ENCODE measurements at places on chromosomes 12 and 14. TPM values are rescaled to one million over a fixed set of nuclear protein-coding genes. Genes with fewer than 3 reads are reported as not detected.

GRCh38 chr14:36477266-36477665, 42.8 kb downstream of the NKX2-1 start:
- DNase-seq: peak; percentile 77

- DNase-seq: no peak
Measured at GRCh38 chr12:103640410-103640809, 53.3 kb downstream of the STAB2 start.

The SMOC1 gene
- total RNA-seq: 5.9 TPM

- DNase-seq: no peak
Measured at GRCh38 chr12:93177208-93178153, 200.2 kb upstream of the NUDT4 start.

DNA sequence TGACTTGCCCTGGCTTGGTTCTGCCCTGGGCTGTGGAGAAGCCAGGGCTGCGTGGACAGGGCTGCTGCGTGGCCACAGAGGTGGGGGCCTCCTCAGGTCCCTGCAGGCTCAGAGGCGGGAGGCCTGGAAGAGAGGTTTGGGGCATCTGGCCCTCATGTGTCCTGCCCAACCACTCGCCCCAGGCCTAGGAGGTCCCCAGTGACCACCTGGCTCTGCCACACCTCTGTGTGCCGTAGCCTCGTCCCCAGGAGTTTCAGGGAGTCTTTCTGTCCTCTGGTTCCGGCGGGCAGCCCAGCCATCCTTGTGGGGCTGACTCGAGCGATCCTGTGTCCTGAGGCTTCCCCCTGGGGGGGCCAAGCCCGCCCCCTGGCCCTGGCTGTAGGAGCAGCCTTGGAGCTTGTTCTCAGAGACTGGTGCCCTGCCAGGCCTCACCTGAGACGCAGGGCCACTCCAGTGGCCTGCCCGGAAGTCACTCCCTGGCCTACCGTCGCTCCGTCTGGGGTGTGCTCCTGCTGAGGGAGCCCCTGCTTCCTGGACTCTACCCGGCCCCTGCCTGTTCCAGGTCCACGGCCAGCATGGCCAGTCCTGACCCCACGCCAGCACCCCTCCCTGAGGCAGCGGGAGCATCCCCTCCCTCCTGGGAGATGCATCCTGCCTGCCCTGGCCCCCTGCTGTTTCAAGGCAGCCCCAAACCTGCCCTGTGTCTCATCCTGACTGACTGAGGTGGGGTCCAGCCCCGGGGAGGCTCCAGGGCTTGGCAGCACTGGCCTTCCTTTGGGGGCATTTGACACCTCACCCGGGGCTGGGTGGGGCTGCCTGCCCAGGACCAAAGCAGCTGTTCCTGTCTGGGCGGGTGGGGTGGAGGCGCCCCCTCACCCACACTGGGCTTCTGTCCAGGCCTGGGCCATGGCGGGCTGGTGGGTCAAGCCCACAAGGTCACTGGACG, 13.9 kb downstream of the ASPG start:
- no peak for DNase-seq

DNA sequence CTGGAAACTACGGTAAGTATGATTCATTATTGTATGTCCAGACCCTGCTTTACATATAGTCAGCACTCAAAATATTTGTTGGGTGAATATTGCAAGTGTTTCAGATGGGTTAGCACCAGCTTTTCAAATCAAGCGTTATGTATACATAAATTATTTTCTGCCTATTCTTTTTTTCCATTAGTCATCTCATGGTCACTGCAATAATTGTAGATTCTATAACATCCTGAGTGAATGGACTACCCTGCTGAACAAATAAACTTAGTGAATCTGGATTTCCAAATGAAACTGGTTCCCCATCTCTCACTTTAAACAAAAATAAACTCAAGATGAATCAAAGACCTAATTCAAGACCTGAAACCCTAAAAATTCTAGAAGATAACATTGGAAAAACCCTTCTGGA, 152.3 kb downstream of the DIO2 start:
- no peak for DNase-seq

GRCh38 chr14:31572955-31573354, 11.8 kb downstream of the NUBPL start:
- no peak for DNase-seq

DNA sequence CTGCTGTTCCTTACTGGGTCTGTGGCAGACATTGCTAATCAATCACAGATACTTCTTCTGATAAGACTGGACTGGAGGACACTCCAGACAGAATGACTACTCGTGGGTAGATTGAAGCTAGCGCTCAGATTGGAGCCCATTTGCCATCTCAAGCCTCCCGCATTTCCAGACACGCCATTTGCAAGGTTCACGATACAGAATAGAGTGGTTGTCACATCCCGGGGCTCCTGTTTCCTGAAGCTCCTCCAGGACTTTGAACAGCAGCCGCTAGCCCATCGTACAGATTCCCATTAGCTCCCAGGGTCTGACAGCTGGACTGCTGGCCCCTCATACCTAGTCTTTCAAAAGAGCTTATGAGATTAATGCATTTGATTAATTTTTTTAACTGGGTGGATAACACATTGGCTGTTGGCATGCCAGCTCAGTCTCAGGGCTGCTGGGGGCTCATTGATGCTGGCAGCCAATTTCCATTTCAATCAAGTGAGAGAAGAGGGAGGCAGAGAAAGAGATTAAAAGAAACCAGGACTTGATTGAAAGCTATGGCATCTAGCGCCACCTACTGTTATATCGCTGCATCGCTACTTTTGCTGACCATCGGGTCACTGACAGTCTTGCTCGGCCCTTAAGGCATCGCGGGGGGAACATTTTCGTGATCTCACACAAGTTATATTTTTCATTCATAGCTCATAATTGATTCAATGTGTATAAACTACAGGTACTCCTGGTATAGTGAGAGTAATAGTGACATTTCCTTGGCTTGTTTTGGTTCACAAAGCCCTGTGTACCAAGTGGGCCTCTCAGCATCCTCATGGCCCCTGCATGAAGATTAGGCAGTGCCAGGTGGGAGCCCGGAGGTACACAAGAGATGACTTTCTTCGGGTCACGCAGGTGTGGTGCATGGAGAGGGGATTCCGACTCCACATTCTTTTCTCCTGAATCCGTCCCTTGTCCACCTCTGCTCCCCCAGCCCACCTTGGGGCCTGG, 78.6 kb downstream of the CCDC60 start:
- DNase-seq: peak; percentile 57

DNA sequence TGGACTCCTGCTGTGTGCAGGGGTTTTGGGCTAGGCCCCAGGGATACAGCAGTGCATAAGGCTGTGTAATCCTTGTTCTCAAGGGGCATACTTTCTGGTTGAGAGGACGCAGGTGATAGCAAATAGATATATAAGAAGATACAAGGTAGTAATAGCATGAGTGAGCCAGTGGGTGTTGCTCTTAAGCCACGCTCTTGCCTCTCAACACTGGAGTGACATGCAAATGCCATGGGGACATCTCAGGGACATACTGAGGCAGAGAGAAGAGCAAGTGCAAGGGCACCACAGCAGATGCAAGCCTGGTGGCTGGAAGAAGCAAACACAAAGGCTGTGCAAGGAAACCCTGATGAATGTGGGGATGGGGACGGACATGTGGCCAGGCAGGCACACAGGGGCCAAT, 223.3 kb downstream of the CHST11 start:
- no peak for DNase-seq

GRCh38 chr14:23306412-23307145, at the start of gene BCL2L2:
Gene BCL2L2 (plus strand): TSS chr14:23306833. CDS start chr14:23307768, 935 bp downstream.
- peak; percentile 97 for DNase-seq

GRCh38 chr14:65560340-65561027, 148.0 kb downstream of the FUT8 start:
- peak; percentile 17 for DNase-seq

The LRFN5 gene
- 2.8 TPM for total RNA-seq

- no peak for DNase-seq
Measured at GRCh38 chr14:31465111-31465510, 7.8 kb upstream of the DTD2 start.

The PLBD1 gene
- total RNA-seq: 1.9 TPM

DNA sequence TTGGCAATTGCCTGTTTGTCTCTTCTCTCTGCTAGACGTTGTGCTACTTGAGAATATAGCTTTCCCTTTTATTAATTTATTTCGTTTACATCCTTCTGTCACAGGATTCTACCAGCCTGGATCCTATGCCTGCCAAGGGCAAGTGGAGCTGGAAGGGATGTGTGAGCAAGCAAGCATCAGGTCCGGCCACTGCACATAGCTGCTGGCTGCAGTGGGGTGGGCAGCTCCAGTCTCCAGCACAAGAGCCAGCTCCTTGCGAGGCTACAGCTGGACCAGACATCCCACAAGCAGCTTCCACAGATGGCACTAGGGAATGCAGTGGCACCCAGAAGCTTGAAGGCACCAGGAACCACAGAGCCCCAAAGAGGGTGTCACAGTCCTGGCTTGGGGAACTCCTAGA, 225.0 kb downstream of the KCNC2 start:
- DNase-seq: no peak

DNA sequence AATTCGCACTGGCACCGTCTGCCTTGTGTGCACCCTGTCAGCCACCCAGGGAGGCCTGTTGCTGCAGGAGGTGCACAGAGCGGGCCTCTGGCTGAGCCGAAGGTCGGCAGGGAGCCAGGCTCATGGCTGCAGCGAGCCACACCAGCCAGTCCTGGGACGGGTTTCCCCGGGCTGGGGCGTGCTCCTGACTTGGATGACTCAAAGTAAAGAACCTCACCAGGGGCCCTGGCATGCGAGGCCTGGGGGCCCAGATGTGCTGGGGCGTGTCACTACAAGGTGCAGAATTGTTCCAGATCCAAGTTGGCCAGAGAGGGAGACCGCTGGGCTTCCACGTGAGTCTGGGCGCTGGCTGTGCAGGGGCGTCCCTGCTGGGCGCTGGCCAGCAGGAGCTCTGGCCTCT, 34.5 kb downstream of the FBRSL1 start:
- peak; percentile 89 for DNase-seq

DNA sequence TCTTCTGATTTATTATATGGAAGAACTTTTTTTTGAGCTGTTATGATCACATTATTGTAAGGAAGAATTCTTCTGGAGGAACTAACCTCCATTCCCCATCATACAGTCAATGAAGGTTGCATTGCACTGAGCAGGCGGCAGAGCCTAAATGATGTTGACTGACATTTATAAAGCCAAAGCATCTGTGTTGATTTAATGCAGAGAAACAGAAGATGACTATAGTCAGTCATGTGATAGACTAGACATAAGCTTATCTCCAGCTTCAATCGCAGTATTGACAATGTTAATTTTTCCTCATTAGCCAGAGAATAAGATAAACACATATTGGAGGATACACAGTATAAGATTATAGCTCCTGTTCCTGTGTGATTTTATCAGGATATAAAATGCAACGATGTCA, 82.0 kb downstream of the PRICKLE1 start:
- DNase-seq: no peak

The CLEC12A gene
- total RNA-seq: not detected

DNA sequence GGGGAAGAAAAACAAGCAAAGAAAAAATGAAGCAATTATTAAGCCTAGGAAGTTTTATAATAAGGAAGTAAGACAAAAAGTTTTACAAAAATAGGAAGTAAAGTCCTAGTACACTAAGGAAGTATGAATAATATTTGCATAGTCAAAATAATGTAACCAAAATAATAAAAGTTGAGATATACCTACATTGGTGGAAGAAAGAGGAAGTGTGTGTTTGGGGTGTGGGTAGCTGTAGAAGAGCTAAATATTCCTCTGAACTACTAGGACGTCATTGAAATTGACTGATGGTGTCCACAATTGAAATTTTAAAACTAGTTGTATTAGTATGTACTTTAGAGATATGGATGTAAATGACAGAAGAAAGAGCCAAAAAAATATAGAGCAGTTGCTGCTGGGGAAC, 228.4 kb upstream of the OTX2 start:
- DNase-seq: no peak

- no peak for DNase-seq
Measured at GRCh38 chr12:6643569-6644256, 3.5 kb downstream of the ACRBP start.

- DNase-seq: peak; percentile 91
Measured at GRCh38 chr12:94779485-94779884, 129.1 kb upstream of the TMCC3 start.

The DHH gene
- not detected for total RNA-seq

DNA sequence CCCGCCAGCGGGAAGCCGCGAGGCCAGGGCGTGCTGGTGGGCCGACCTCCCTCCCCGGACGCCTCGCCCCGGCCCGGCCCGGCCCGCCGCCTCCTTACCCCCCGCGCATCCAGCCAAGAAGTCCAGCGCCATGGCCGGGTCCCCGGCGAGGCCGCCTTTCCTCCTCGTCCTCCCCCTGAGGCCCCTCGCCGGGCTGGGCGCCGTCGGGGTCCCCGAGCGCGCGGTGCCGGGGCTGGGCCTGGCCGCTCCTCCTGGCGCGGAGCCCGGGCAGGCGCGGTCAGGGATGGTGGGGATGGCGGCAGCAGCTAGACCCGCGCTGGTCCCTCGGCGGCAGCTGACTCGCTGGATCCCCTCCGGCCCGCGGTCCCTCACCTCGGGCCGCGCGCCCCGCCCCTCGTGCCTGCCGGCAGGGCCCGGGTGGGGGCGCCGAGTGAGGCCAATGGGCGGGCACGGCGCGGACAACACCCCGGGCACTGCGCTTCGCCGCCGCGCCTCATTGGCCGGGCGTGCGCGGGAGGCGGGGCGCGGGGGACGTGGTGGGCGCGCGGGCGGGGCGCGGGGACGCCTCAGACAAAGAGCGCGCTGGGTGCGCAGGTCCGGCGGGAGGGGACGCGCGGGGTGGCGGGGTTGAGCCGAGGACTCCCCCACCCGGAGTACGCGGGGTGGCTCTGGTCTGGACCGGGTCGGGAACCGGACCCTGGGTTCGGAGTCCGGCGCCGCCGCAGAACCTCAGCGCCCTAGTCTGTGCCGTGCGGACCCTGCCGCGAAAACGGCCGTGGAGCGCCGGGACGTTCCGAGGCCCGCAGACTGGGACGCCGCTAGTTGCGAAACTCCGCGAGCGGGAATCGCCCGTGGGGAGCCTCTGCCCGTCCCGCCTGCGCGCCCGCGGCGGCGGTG, at the start of gene SLC25A29:
SLC25A29 (minus strand) TSS at position 344 of the 897 bp plus-strand sequence; CDS start at position 132, 212 bp downstream.
- DNase-seq: peak; percentile 97

- peak; percentile 47 for DNase-seq
Measured at GRCh38 chr12:13023811-13024530, 20.2 kb upstream of the FAM234B start.

The POTEG gene
- total RNA-seq: 0.45 TPM

DNA sequence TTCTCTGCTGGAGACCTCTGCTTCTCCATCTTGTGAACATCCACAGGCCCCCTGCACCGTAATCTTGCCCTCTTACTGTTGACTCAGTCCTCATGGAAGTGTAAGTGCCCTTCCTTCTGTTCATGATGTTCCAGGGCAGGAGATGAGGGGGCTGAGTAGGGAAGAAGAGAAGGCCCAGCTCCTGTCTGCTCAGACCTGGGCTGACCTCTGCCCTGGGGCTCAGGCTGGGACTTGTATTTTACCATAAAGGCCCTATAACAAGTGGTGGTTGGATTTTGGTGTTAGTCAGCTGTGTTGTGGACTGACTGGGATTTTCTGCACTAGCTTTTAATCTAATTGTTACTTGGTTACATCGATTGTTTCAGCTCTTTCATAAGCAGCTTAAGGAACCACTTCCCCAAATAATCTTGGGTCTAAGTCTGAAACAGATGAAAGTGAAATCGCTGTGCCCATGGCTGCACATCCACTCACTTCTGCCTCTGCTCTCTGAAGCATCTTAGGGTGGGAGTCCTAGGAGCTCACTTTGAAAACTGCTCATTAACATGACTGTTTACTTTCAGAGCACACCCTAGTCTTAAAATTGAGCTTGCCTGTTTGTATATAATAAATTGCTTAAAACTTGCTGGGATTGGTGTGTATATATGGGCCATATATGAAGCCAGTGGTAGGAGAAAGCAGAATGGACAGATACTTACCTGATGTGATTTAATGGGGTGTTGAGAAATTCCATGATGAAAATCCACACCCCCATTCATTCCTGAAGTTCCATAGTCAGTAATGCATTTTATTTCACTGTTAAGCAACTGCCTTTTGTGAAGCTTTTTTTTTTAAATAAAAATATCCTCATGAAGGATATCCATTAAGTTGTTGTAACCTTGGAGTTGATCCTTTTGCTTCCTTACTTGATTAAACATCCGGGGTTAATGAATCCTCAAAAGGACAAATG, 17.7 kb downstream of the C12orf71 start:
- no peak for DNase-seq

All from Daoy (cell line).